ENCODE measurements at places on chromosomes 11 and 22.

GRCh38 chr11:93033093-93033492 lies 63.6 kb downstream of the MTNR1B start:
- DNase-seq = no peak

DNA sequence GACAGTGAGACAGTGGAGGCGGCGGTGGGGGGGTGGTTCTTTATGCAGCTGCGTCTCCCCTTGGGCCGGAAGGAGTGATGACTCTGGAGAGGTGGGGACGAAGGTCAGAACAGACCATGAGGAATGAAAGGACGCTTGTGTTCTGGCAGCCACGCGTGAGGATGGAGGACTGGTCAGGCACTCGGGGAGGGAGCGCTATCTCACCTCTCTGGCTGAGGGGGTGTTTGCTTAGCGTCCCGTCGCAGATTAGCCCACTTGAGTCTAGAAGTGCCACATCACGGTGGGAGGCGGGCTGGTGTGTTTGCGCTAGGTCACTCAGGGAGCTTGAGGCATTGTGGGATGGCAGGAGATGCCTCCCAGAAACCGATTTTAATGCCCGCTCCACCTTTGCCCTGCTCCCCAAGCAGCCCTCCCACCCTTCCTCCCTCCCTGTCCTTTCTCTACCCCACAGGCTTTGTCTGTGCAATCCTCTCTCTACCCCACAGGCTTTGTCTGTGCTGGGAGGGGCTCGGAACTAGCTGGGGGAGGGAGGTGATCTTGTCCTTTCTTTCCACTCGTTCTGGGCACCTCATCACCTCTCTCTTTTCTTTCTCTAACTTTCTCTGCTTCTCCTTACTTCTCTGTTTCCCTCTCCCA lies 97.8 kb downstream of the PKNOX2 start:
- no peak for DNase-seq

DNA sequence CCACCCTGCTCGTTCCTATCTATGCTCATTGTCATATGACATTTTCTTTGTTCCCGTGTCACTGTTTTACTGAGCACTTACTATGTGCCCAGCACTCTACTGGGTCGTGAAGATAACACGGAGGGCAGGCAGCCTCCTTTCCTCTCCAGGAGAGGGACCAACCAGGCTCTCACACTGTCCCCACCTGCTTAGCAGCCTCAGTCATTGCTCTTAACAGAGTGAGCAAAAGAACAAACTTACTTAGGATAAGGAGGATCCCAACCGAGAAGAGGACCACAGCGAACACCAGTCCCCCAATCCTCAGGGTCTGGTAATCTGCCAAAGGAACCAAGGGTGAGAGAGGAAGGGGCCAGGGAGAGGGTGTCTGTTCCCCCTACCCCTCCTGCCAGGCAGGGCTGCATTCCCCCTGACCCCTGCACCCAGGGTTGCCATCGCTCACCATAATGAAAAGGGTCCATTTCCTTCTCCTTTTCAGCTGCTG lies 17.0 kb upstream of the FXYD2 start:
- DNase-seq = no peak

GRCh38 chr11:126791446-126791845 lies 209.1 kb downstream of the KIRREL3 start:
- DNase-seq = no peak

- DNase-seq = no peak
These were observed 43.6 kb downstream of the ARHGAP8 start for GRCh38 chr22:44795701-44796630.

DNA sequence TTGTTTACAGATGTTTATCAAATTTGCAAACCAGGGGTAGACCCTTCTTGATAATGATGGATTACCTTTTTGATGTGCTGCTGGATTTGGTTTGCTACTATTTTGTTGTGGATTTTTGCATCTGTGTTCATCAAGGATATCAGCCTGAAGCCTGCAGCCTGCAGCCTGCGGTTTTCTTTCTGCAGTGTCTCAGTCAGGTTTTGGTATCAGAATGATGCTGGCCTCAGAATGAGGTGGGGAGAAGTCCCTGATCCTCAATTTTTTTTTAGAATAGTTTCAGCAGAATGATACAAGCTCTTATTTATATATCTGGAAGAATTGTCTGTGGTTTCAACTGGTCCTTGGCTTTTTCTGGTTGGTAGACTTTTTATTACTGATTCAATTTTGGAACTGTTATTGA lies 19.7 kb upstream of the RAB38 start:
- DNase-seq = no peak

- DNase-seq = no peak
These were observed 203.0 kb downstream of the KIRREL3 start for GRCh38 chr11:126797457-126798169.

DNA sequence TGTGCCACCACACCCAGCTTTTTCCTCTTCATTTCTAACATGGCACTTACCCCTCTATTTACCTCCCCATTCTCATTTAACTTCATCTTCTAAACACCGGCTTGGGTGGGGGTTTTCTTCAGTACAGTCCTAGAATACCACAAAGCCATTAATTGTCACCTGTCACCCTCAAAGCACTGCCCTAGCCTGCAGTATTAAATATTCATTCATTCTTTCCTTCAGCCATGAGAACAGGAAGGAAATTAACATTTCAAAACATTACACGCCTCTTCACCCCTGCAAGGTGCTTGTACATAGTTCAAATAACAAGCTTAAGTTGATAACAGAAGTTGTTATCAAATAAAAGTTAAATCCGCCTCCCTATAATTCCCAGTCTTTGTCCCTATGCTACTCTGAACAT lies 10.7 kb upstream of the VPS37C start:
- no peak for DNase-seq

GRCh38 chr11:111449696-111450479 lies 62.3 kb downstream of the BTG4 start:
- no peak for DNase-seq

DNA sequence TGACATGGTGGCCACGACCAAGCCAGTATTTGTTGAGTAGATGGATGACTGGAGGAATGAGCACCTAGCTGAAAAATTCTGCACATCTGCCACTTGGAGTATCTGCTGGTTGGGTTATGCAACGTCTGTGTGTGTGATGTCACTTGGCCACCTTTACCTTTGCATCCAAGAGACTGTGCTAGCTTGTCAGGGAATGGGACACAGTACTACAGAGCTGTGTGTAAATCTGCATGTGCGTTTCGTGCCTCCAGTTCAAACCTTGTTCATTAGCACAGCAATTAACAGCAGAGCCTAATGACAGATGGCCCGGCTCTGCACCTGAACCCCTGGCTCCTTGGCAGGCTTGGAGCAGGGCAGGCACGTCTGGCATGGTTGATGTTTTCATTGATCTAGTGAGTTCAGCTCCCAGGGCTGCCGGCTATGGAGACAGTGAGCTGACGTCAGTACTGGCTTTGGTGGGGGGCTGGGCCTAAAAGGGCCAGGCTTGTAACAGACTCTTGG lies 188.4 kb upstream of the NAV2 start:
- DNase-seq = no peak

- DNase-seq = no peak
These were observed 1.7 kb downstream of the IL17REL start for GRCh38 chr22:50010676-50011446.

- no peak for DNase-seq
These were observed 7.7 kb upstream of the TCF20 start for GRCh38 chr22:42277988-42278776.

DNA sequence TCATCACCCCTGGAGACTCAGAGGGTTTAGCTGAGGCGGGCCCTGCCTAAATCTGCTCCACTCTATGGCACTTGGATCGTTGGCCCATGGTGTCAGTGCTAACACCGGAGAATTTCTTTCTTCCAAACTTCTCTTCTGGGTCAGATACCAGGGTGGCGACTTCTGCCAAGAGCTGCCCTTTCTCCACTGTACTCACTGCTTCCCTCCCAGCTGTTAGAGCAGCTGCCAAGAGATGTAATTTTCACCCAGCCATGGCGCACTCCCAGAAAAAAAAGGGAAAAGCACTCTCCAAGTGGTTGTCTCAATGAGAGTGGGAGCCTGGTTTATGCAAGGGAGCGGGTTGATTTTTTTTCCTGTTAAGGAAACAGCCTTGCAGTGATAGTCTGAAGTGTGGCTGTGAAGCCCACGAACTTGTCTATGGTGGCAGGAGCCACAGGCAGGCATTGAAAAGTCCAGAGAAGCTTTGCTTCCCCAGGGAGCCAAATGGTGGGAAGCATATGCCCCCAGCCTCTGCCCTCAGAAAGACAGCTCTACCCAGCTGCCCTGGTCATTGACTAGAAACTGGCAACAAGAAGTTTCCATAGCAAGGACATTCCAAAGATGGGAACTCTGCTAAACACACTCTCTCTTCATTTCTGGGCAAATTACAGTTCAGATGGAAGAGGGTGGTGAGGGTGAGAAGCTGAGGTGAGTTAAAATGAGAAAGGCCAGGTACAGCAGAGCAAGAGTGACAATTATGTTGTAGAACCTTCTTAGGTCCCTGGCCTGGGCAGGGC lies 10.7 kb downstream of the PCSK7 start:
- no peak for DNase-seq

- peak; percentile 19 for DNase-seq
These were observed 24.2 kb downstream of the OR5B17 start for GRCh38 chr11:58334708-58335107.

All from HFF-Myc (cell line).